ENCODE measurements at places on chromosomes 6 and 20.

GRCh38 chr6:136669299-136669699 is 119.1 kb upstream of the MAP7 start:
- DNase-seq: peak; percentile 41

DNA sequence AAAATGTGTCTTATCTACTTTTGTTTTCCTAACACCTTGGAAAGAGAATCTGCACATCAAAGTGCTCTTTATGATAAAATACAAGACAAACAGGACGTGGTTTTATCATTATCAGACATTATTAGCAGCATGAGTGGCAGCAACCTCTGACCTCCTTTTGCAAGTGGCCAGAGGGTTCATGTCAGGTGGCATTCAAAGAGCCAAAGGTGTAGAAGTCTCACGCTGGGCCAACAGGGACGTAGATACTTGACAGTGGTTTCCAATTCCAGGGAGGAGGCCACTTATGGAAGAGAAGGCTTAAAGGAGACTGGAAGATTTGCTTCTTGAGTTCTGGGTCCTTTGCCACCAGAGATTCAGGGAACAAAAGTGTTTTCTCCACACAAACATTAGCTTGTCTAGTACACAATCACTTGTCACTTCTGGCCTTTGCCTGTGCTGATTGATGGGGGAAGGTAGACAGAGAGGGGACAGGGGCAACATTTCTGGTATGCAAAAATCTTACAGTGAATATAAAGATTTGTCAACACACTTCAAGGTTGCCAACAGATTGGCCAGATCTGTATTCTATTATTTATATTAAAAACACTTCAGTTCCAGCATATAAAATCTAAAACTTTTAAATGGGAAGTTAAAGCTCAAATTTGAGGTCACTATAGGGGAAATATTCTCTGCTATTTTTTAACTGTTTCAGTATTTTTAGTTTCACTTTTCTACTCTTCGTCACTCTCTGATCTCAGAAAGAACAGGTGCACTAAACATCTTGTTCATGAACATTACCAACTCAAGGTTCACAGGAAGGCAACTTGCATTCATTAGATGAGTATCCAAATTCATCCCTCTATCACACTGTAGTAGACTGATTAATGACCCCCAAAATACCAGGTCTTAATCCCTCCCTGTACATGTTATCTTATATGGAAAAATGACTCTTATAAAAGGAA is 52.1 kb upstream of the FBXO30 start:
- no peak for DNase-seq

DNA sequence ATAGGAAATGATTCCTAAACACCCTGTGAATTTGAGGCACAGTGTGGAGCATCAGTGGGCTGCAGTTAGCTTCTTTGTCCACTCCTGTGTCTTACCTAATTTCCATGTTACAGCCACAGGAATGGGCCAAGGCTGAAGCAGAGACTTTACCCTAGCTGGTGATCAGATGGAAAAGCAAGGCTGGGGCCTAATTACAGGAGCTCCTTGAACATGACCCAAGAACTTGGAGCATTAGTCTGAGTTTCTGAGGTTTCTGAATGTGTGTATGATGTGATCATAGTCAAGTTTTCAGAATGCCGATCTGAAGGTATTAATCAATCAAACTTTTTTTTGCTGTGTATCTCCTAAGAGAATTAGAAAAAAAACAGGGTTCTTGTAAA is 18.0 kb downstream of the HECA start:
- DNase-seq: no peak

- DNase-seq: no peak
These were observed 77.6 kb downstream of the MLIP start for GRCh38 chr6:54188846-54189245.

- DNase-seq: no peak
These were observed 542 bp downstream of the USP49 start for GRCh38 chr6:41894366-41895299.

GRCh38 chr6:79494841-79495240 is 42.4 kb downstream of the LCA5 start:
- DNase-seq: no peak

DNA sequence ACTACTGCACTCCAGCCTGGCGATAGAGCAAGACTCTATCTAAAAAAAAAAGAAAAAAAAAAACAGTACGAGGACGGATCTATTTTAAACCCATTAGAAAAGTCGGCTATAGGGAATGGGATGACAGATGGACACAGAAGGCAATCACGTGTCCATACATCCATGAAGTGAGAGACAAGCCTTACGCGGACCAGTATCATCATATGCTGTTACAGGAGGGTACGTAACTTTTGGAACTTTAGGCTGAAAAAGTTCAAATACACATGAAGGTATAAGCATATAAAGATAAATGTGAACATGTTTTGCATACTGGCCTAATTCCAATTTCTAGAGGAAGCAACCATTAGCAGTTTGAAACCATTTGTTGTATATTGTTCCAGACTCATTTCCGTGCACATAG is 109.8 kb upstream of the EXOC2 start:
- DNase-seq: no peak

- DNase-seq: peak; percentile 34
These were observed 124.1 kb upstream of the RPS6KA2 start for GRCh38 chr6:166751051-166751595.

DNA sequence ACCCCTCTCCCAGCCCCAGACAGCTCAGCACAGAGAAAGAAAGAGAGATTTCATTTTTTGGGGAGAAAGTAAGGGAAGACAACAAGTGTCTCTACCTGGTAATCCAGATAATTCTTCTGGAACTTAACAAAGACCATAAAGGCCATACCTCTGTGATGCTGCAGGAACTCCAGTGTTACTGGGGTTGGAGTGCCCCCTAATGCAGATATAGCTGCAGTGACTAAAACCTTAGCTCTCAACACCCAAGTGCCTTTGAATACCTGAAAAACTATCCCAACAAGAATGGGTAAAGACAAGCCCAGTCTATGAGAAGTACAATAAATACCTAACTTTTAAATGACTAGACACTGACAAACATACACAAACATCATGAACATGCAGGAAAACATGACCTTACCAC is 365.3 kb upstream of the PTCHD4 start:
- DNase-seq: no peak
